Renal pelvis (tissue), 12 donors: ENCODE measurements at places on chromosomes 11 and 22.

DNA sequence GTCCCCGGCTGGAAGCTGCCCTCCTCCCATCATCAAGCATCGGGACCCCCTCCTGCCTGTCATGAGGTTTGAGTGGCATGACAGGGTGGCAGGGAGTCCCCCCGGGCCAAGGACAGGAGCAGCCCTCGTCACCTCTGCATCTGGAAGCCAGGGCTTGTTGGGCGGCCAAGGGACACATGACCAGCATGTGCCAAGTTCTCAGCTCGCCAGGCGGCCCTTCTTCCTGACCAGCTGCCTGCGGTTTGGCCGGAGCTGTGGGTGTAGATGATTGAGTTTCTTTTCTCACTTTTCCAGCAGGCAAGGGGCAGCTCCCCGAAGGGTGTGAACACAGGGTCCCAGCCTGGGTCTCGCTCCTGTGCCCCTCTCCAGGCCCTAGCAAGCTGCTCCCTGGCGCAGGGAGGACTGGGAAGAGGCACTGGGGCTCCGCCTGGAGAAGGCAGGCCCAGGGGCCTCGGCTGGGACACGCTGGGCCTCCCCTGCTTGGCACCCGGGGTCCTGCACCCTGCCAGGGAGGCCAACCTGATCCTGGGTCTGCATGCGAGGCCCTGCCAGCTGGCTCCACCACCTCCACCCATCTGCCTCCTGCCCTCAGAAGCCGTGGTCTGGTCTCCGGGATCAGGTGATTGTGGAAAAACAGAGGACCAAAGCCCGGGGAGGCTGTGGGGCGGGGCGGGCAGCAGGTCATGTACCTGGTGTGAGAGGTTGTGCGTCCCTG is 13.4 kb downstream of the ARHGAP8 start:
- no peak for DNase-seq

DNA sequence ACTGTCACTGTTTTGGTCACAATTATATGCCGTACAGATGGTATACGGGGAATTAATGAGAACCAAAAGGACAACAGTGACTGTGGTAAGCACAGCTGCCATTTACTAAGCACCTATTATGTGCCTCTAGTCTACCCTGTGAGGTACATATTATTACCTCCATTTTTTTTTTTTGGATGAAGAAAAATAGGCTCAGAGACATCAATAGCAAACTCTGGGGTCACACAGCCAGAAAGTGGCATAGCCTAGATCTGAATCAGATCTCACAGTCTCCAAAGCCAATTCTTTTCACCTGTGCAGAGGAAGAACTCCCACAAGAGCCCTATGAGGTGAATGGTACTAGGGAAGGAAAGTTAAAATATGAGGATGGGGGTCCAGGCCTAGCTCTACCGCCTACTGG is 68.9 kb downstream of the USP35 start:
- DNase-seq, result no peak

DNA sequence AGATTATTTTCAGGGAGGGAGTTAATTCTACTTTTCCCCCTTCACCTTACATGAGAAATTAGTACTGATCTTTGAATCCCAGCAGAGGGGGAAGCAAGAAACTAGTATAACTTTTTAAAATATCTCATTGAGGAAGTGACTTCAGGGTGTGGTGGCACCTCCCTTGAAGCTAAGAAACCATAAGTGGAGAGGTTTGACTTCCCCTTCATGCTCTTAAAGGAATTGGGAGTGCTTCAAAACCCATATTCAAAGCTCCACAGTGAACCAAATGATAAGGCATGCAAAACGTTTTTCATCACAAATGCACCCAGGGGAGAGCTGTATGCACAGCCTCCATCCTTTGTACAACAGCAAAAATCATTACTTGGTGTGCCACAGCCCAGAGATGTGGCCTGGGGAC is 540 bp downstream of the MS4A14 start:
- no peak for DNase-seq

DNA sequence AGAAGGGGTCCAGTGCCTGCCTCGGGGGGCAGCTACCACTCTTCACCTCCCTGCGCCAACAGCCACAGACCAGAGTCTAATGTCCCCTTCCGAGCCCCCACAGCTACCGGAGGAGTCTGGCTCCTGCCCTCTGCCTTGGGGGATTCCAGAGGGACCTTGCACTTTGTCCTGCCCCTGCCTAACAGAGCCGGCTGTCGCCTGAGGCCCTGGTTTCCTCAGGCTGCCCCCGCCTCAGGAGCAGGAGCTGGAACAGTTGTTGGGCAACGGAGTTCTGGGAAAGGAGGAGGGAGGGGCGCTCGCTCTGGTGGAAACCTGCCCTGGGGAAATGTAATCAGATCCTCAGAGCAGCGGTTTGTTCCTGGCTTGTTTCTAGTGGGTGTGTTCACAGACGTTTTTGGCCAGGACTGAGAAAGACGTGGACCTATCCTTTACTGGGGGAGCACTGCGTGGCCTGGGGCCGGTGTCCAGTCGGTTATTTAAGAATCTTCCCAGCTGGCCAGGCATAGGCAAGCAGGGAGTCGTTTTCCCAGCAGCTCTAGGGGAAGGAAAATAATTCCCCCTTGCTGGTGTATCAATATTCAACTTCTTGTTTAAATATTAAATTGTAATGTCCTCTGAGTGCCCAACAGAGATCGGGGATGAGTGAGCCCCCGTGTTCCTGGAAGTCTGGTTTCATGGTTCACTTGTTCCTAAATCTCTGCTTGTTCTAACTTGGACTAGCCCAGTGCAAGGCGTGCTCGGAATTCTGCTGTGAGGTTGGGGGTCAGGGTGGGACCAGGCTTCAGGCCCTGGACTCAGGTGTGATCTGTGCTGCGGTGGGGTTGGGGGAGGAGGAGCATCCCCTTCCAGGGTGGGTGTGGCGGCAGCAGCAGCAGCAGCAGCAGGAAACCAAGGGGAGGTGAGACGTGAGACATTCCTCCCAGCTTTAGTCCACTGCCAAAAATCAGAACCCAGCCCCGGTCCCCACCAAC is 32.1 kb downstream of the A4GALT start:
- DNase-seq, result peak; percentile 95
